ENCODE measurements at places on chromosomes 5 and 9. TPM values are rescaled to one million over a fixed set of nuclear protein-coding genes. Genes with fewer than 3 reads are reported as not detected.

- DNase-seq = no peak
These were observed 21.1 kb downstream of the PDE8B start for GRCh38 chr5:77231471-77232138.

GRCh38 chr9:117480253-117480652, 65.4 kb upstream of the ASTN2 start:
- no peak for DNase-seq

- DNase-seq = no peak
These were observed 291.2 kb downstream of the ARHGAP26 start for GRCh38 chr5:143061161-143061945.

DNA sequence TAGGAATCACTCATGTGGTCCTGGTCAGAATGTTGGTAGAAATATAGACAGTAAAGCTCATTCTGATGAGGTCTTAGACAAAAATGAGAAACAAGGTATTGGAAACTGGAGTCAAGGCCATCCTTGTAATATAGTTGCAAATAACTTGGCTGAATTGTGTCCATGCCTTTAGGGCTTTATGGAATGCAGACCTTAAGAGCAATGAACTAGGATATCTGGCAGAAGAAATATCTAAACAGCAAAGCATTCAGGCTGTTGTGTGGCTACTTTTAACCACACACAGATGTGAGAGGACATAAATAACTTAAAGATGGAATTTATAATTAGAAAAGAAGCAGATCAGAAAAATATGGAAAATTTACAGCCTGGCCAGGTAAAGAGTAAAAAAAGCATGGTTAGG, 128.2 kb downstream of the YTHDC2 start:
- no peak for DNase-seq

DNA sequence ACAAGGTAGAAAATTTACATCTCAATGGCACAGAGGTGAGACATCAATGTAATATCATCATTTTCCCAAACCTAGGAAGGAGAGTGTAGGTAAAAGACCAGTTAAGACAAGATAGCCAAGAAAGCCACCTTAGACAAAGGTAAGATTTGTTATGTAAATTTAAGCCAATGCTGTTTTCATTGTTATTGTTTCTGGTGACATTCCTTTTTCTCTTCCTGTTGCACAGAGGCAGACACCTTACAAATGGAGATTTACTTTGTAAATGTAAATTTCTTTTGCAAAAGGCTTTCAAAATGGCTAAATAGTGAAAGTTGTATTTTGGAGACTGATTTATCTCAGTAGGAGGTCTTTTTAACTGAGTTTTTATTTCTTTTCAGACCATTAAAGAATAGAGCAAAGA, 159.1 kb downstream of the YIPF5 start:
- DNase-seq = no peak

GRCh38 chr5:112846556-112846955, 14.5 kb upstream of the SRP19 start:
- DNase-seq = no peak

GRCh38 chr9:911005-911404, 65.5 kb upstream of the DMRT3 start:
- DNase-seq = no peak

DNA sequence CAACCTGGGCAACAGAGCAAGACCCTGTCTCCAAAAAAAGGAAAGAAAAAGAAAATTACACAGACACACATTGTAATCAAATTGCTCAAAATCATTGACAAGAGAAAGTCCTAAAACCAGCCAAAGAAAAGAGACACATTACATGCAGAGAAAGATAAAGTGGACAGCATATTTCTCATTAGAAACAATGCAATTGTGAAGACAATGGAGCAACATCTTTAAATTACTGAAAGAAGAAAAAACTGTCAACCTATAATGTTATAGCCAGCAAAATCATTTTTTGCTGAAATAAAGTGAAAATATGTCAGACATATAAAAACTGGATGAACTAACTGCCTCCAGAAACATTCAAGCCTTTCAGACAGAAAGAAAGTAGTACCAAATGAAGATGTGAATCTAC, 120.6 kb downstream of the TMEM167A start:
- no peak for DNase-seq

The BHMT2 gene
- total RNA-seq = 0.76 TPM

The ERAP2 gene
- 12.7 TPM for total RNA-seq

The SMIM33 gene
- total RNA-seq = not detected
